ENCODE measurements at places on chromosomes 12 and 14. TPM values are rescaled to one million over a fixed set of nuclear protein-coding genes. Genes with fewer than 3 reads are reported as not detected.

NKX2-1 gene
- not detected for total RNA-seq

APEX1 gene
- 116 TPM for total RNA-seq

MTRFR gene
- total RNA-seq: 19.5 TPM

KCNH3 gene
- 0.93 TPM for total RNA-seq

SOAT2 gene
- 0.44 TPM for total RNA-seq

KLRC2 gene
- not detected for total RNA-seq

C1S gene
- 91.4 TPM for total RNA-seq

KRT71 gene
- total RNA-seq: 0.77 TPM

CRIP1 gene
- 18.5 TPM for total RNA-seq

ASCL1 gene
- total RNA-seq: 42.0 TPM

KRT73 gene
- not detected for total RNA-seq

NGB gene
- total RNA-seq: 1.4 TPM

PPP1R1A gene
- 8.8 TPM for total RNA-seq

GPHN gene
- 44.5 TPM for total RNA-seq

SERPINA12 gene
- 0.22 TPM for total RNA-seq

PTPRR gene
- 18.5 TPM for total RNA-seq

CLECL1 gene
- total RNA-seq: not detected

DBX2 gene
- total RNA-seq: 0.22 TPM

DGLUCY gene
- total RNA-seq: 56.0 TPM

ERP27 gene
- 1.3 TPM for total RNA-seq
